ENCODE measurements at places on chromosomes 4 and X.

DNA sequence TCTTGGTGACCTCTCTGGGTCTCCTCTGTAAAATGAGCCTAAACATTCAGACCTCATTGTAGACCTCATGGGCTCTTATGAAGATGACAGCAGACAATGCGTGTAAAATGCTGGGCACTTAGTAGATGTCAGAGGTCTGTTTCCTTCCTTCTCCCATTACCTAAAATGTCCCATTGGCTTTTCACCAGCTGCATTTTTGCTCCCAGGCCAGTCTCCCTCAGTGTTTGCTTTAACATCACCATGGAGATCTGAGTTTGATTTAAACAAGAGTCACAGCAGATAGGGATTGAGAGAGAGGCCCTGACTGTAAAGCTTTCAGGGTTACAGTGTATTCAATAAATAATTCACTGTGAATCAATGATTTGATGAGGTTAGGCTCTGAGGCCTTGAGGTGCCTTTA, 24.3 kb downstream of the PSAPL1 start:
- DNase-seq, result no peak

GRCh38 chrX:30920271-30920670, 31.2 kb upstream of the TAB3 start:
- no peak for DNase-seq

DNA sequence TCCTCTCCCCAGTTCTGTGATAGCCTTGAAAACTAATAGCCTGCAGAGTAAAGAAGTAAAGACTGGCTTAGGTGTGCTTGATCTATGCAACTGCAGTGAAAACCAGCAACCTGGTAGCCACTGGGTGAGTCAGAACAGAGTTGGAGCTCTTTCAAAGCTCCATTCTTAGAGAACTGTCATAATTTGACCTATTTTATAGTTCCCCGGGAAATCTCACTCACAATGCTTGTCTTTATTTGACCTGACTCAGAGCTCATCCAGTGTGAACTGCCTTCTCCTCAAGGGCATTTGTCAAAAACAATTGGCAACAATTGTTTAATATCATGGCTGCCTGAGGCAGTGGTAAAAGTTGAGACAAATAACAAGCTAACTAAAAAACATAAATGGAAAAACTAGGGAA, 213.0 kb upstream of the NHS start:
- DNase-seq, result no peak

DNA sequence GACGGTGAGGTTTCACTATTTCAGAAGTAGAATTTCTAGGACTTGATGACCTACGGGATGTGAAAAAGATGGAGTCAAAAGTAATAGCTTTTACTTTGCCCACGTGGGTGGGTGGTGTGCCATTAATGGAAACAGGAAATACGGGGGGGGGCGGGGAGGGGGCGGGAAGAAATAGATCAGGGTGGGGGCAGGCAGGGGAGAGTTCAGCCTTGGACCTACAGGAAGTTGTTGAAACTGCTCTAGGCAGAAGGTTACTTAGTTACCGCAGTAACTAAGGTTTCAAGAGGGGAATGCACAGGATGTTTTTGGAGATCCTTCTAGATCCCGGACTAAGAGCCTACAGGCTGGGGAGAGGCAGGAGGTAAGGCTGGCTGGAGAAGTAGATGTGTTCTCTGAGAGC, 3.6 kb upstream of the FHL1 start:
- DNase-seq, result no peak

DNA sequence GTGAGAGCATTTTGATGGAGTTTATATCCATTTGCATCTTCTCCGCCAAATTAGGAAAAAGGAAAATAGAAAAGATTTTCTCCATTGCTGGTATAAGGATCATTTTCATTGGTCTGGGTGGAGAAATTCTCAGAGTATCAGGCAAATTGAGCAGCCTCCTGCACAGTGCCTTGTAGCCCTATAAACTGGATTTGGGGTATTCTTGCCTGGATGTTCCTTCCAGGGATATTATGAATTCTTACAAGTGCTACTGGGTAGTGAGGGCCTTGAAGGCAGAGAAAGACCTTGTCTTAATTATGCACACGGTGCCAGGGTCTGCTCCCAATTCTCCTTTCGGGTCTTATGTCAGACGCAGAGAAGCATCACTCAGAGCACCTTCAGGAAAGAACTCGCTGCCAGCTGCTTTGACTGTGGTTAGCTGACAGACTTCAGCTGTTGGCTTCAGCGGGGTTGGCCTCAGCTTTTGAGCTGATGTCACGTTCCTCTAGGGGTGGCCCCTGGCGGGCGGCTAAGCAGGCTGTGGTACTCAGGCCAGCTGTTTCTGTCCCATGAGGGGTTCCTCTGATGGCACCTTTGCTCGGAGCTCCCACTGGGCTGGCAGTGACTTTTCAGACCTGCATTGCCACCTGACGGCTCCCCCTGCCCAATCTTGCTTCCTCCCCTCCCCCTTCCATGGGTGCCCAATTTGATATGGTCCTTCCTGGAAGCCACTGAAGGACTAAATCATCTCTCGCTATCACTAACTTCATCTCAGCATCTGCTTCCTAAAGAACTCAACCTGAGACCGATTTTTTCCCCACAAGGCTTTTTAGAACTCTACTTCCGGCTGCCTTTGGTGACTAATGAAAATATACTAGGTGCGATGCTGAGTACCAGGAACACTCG, 519.5 kb downstream of the BCOR start:
- peak; percentile 76 for DNase-seq

- no peak for DNase-seq
Measured at GRCh38 chr4:123555807-123556273, 159.2 kb downstream of the SPRY1 start.

- no peak for DNase-seq
Measured at GRCh38 chrX:141175786-141176185, 1.1 kb downstream of the LDOC1 start.

DNA sequence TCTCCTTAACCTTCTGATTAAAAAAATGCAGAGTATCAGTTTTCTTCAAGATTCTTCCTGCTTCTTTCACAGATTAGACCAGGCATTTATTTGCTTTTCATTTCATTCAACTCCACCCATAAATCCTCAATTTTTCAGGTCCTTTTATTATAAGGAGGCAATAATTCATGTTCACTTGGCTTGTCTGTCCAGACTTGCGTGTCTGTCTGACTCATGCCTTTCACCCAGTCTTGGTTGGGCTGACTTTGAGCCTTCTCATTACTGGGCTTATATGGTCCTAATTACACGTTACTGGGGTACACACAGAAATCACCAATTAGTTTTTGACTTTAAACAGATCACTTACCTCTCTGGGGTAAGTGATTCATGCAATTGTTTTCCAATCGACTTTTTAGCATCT, 48.8 kb upstream of the GALNT7 start:
- no peak for DNase-seq

DNA sequence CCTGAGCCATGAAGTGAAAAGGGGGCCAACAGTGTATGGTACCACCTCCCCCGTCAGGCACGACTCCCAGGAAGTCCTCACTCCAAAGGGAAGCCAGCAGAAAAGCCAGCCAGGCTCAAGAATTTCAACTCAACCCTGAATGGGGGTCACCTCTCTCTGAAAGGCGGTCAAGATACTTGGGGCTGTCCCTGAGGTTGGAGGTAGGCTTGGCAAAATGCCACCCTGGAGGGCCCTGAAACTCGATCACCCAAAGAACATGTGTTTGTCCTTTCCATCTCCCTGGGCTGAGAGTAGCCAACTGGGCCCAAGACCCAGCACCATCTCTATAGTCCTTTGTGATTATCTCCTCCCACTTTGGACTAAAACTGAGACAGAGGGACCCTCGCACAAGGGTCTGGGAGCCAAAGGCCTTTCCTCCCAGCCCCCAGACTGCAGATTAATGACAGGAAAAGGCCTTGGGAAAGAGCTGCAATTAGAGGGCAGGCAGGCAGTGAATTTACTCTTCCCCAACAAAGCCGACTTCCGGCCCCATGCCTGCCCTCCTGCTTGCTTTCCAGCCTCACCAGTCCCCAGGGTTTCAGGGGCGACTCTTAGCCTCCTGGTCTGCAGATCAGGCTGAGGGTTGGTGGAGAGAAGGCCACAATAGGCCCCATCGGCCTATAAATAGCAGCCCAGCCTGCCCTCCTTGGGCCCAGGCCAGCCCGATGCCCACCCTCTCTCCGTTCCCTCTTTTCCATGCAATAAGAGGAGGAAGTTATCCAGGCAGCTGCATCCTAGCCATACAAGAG, 5.6 kb downstream of the SASH3 start:
- DNase-seq, result no peak

GRCh38 chr4:10135260-10135659, 18.7 kb upstream of the WDR1 start:
- no peak for DNase-seq

DNA sequence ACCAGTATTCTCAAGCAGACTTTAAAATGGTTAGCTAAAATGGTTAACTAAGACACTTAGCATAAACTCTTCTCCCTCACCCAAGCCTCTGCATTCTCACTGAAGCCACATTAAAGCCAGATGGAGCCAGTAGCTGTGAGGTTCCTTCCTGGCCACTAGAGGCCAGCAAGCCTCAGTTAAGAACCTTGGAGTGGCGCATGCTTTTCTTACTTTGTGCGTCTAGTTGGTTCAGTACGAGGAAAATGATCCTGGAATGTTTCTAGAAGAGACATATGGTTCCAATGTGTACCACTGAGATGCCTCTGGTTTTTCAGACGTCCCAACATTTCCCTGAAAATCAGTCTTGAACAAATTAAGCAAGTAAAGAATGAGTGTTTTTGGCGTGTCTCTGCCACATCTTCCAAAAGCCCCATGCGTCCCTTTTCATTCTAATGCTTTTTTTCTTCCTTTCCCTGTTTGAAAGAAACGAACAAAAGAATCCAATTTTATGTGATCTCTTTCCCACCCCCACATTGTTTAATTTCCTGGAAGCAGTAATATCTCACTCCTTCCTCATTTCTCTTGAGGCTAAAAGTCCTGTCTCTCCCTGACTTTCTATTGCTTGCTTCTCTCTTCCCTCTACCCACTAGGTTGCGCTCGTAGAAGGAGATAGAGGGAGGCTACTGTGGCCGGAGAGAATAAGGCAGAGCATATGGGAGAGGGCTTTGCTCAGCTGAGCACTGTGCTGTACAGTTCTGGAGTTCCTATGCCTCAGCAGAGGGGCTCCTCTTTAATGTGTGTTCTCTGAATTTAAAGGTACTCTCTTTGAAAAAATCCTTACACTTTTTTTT, 82.9 kb upstream of the TAB3 start:
- no peak for DNase-seq

DNA sequence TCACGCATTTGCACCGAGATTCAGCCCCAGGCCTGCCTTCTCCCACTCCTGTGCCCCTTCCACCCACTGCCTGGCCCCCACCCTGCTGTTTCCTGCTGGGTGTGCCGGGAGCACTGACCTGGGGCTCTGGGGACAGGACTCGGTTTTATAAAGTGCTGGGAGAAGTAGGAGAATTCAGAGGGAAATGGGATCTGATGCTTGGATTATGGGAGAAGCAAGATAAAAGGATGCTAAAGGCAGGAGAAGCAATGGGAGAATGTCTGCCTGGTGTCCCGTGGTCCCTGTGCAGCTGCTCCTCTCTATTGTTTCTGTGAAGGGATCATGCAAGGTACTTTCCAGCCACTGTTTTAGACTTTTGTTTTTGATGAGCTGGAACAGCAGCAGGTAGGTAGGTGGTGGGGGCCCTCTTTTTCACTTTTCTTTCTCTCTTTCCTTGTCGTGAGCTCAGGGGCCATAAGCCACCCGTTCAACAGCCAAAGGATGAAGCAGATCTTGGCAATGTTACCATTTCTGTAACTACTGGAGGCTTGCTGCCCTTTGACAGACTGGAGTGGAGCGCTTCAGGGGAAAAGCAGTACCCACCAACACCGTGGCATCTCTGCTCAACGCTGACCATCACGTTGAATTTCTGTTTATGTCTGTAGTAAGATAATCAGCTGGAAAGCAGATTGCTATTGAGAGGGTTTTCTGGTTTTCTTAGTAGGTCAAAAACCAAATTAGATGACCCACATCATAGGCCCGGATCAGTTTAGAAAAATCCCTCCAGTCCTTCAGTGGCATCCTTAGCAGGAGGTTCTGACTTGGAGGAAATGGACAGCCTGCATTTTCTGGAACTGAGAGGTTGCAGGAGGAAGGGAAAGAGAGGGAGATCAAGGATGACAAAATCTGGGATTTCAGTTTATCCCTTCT, 63.8 kb upstream of the ENPP6 start:
- peak; percentile 54 for DNase-seq

Data from activated CD8-positive, alpha-beta memory T cell treated with anti-CD3 and anti-CD28 coated beads, Interleukin-2, amount 50 U/mL, for 48 hours (primary cell).